ENCODE measurements at places on chromosomes 12 and 14.
A peak's percentile ranks its signal among the peaks of the same experiment; 100 is the strongest.

DNA sequence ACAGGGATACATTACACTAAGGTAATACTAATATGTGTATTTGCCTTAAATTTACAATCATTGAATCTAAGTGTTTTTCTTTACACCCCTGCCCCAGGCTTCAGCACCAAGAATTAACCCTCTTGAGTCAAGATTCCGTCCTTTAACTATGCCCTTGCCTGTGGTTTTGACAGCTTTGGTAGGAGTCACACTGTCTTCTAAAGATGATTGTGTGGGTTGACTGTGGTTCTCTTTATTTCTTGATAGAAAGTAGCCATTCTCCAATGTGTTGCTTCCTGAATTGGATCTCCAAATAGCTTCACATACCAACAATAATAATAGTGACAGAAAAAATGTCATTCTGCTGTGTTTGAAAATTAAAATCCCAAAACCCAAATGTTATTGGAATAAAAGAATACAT lies 3.6 kb downstream of the CLEC7A start:
- DNase-seq: no peak

DNA sequence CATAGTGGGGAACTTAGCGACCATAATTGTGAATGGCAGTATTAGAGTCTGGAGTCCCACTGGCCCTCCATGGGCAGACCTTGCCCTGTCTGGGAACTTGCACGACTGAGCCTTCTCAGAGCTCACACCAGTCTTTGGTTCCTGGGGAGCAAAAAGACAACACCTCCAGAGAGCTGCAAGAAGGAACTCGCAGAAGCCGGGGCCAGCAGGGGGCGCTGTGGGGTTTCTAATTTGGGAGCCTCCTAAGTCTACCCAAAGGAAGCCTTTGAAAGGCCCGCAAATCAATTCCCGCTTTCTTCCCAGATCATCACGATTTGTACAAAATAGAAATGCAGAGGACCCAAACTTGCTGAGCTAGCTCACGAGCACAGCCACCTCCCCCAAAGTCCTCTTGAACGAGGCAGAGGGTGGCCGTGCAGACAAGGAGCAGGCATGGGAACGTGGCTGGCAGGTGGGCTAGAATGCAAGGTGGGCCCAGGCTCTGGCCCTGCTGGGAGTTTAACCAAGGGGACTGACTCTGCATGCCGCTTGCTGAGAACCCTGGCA lies 46.3 kb upstream of the FBXO21 start:
- DNase-seq: peak; percentile 76

GRCh38 chr14:23237772-23238594 lies at the start of gene RNF212B:
TSS of gene RNF212B (plus strand) at chr14:23237936. CDS start at chr14:23240346, 2,410 bp downstream.
- DNase-seq: peak; percentile 89

DNA sequence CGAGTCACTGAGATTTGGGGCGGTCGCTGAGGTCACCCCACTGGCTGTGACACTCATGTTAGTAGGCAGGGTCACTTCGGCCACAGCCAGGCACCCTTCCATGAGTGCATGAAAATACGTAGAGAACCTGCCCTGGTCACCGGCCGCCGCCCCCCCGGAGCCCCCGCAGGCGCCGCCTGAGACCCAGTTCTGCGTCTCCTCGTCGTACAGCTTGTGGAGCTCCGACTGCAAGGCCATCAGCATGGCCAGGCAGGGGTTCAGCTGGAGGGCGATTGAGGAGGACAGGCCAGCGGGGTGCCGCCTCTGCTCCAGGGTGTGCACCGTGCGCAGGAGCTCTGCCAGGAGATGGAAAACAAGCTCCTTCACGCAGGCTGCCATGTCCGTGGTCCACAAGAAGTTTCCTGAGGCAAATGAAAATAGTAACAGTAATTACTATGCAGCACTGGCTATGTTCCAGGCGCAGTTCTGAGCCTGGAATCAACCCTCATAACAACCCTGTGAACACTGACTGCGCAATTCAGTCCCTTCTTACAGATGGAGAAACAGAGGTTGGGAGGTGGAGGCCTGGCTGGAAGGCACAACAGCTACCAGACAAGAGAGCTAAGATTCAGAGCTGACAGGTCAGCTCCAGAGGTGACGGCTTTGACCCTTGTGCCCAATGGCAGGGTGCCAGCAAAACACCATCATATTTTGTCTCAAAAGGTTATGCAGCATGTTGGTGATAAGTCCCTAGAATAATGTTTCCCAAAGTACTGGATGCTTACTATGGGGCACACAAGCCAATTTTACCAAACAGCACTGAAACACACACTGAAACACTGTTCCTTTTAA lies 59.9 kb downstream of the TRAFD1 start:
- DNase-seq: no peak

DNA sequence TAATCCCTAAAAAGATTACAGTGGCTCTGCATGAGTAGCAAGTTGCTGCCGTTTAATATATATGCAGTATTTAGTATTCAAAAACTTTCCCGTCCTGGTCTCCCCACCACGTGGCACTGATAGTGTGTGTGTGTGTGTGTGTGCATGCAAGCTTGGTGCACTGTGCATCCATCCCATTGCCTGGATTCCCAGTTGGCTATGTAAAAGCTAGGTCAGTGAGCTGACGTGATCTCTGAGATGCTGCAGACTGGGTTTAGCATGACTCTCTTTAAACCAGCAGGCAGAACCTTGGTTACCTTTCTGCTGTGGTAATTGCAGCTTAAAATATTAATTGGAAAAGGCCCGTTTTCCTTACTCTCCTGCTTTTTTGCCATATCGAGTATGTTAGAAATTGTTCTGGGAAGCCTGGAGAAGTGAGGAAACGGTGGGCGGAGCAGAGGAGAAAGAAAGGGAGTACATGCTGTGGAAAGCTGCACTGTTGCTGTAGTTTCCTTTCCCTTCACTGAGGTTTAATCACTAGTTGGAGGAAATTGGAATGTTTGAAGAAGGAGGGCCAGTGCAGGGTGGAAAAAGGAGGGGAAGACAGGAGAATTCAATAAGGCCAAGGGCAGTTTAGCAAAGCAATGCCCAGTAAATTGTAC lies 4.0 kb upstream of the CNTN1 start:
- no peak for DNase-seq

DNA sequence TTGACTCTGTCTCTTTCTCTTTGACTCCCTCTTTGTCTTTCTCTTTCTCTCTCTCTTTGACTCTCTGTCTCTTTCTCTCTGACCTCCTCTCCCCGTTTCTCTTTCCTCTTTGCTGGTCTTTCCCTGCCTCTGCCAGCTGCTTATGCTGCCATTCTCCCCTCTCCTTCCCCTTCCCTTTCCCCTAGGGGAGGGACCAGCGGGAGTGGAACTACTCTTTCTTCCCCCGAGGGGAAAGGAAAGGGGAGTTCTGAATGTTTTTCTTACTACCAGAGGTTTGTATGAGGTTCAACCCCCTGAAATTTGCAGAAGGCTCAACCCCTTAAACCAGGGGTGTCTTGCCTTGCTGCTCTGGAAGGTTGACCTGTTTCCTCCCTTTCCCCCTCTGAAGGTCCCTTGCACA lies 24.7 kb upstream of the RNASE1 start:
- no peak for DNase-seq

DNA sequence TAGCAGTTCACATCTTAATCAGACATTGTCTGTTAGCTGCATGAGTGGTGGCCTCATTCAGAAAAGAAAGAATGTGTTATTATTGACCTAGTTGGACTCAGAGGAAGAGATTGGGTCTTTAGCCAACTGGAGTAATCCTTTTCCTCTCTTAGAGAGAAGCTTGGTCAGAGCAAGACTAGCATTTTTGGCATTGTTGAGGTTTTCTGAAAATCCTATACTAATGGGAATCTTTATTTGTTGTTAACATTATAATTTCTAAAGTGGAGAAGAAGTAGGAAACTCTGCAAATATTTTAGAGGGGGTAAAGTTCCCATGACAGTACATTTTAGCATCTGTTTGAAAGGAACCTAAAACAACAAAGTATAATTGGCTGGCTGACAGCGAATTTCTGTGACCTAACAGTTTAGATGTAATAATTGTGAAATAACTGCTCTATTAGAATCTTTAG lies 9.7 kb downstream of the TOX4 start:
- no peak for DNase-seq

DNA sequence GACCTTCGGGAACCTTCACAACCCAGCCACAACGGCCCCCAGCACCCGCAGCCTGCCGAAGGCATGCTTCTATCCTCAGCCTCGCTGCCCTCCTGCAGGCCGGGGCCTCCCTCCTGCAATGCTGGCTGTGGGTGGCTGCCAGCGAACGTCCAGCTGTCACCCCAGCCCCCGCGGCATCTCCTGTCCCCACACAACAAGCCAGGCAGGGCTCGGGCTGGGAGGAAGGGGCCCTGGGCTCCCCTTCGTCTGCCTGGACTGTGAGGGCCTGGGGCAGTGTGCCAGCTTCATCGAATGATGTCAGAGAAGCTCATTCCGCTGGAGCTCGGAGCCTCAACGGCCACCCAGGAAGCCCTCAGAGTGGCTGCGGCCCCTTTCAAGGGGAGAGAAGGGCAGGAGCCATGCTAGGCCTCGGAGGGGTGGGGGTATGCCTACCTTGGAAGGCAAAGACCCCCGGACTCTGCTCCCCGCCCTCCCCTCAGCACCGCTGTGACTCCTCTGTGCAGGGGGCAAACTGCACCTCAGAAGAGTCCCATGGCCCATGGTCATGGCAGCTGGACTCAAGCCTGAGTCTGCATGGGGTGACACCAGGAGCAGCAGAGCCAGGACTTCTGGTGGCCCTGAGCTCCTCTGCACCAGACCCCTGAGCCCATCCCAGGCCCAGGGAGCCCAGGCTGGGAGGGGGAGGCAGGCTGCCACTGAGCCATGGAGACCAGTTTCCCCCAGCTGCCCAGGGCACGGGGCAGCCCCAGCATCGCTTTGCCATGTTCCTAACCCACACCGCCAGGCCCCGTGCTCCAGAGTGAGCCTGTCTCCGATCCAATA lies 24.7 kb upstream of the C14orf180 start:
- no peak for DNase-seq

GRCh38 chr12:43766291-43766690 lies 7.5 kb downstream of the IRAK4 start:
- DNase-seq: no peak

DNA sequence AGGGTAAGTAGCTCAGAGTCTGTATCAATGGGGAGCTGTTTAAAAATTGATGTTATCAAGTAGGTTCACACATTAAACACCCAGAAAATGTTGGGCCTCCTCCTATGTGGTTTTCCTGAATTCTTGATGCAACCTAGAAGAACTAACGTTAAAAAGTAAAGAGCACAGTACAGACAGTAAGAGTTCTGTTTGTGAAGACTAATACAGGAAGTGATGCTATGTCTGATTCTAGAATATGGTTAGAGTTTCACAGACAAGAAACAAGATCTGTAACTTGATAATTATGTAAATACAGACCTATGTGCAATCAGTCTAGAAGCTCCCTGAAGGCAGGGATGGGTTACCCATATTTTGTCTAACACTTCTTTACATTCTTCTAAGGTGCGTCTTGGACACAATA lies 214.9 kb upstream of the BTG1 start:
- DNase-seq: no peak

DNA sequence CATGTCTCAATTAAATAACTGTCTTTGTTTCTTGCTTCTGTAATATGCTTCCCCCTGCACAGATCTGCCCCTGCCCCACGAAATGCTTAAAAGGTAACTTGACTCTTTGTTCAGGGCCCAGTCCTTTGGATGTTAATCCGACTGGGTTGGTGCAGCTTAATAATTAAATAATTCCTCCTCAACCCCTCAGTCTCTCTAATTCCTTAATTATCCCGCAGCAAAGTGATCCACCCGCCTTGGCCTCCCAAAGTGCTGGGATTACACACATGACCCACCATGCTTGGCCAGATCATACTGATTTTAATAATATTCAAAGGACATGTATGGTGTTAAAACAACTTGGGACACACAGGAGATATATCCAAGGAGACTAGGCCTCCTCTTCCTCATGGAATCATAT lies 18.2 kb upstream of the ANAPC7 start:
- DNase-seq: no peak

Data from NCI-H2171 (cell line).